GM12892 (cell line): ENCODE measurements at places on chromosomes 16 and 17.

GRCh38 chr16:3864562-3864961 lies 16.0 kb downstream of the CREBBP start:
- no peak for DNase-seq

DNA sequence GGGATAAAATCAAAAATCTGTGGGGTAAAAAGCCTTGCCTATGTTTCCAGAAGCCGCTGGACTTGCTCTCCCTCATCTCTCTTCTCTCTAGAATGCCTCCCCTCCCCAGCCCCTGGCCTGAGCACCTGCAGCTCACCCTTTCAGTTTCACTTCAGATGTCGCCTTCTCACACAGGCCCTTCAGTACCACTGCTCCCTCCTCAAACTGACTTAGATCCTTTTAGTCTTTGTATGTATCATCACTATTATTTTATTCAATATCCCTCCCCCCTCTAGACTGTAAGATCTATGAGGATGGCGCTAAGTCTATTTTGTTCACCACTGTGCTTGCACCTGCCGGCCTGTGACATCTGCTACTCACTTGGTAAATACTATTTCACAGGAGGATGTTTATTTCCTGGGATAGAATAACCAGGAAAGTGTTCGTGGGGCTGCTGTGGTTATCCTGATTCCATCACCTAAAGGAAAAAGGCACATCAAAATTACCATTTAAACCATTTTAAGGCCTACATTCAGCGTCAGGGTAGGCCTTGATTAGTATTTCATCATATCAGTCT lies 122.3 kb downstream of the MRTFB start:
- DNase-seq = peak; percentile 25

DNA sequence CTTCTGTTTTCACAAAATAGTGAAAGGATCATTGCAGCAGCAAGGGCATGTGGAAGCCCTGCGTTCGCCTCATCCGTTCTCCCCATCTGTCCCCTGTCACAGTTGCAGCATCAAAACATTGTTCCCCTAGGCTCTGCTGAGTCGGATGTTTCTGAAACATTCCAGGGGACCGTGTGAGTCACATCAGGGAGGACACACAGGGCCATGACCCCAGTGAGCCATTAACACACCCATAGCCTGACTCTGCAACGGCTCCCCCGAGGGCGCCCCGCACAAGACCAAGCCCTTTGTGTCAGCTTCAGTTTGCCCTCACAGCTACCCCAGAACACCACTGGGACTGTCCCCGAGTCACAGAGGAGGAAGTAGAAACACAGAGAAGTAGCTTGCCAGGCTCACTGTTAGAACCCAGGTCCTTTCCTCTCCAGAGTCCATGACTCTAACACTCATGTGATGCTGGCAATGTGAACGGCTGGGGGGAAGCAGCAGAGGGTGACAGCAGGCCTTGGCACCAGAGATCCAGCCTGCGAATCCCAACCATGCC lies 63.3 kb upstream of the HSBP1 start:
- DNase-seq = no peak

GRCh38 chr17:14135906-14136590 lies 66.7 kb downstream of the COX10 start:
- DNase-seq = no peak

GRCh38 chr16:28975158-28975599 lies 601 bp downstream of the SPNS1 start:
- DNase-seq = no peak

DNA sequence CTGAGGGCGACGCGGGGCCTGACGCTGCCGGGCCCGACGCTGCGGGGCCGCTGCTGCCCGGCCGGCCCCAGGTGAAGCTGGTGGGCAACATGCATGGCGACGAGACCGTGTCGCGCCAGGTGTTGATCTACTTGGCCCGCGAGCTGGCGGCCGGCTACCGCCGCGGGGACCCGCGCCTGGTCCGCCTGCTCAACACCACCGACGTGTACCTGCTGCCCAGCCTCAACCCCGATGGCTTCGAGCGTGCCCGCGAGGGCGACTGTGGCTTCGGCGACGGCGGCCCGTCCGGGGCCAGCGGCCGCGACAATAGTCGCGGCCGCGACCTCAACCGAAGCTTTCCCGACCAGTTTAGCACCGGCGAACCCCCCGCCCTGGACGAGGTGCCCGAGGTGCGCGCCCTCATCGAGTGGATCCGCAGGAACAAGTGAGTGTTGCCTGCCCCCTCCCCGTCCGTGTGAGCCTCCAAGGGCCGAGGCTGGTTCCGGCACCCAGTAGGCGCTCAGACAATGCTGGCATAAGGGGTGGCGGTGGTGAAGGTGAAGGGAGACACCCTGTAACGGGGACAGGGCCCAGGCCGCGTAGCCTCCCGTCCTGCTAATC lies 676 bp downstream of the CPD start:
- DNase-seq = no peak
